Activated naive CD4-positive, alpha-beta T cell treated with anti-CD3 and anti-CD28 coated beads, Interleukin-2, amount 10 ng/mL, durations not matched to agents 7 days and 5 days (primary cell): ENCODE measurements at places on chromosomes 13 and 19.

DNA sequence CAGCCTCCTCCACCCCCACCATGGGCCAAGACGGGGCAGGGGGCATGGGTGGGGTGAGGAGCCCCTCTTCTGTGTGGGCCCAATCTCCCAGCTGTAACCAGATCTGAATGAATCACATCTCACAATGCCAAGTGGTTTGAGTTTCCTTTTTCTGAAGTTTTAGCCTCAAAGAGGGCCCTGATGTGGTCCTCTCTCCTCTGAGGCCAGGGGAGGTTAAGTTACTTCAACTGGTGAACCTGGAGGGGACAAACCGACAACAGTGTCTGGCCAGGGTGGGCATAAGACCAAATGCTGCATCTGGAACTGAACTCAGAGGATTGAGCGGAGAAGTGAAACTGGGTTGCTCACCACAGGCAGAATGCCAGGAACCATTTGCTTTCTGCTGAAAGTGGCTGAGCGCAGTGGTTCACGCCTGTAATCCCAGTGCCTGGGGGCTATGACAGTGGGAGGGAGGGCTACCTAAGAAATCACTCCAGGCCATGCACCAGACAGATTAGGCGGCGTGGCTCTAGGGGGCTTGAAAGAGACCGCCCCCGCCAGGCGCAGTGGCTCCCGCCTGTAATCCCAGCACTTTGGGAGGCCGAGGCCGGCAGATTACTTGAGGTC, 15.4 kb upstream of the IRGC start:
- peaks cover 30% of the 10 kb centered on the region for H3K4me1 ChIP-seq
- peak overlapping the region; percentile 74 for H3K4me3 ChIP-seq
- H3K27ac ChIP-seq: peak overlapping the region; percentile 96
- peaks cover 2% of the 10 kb centered on the region for H3K36me3 ChIP-seq
- no peak for DNase-seq

DNA sequence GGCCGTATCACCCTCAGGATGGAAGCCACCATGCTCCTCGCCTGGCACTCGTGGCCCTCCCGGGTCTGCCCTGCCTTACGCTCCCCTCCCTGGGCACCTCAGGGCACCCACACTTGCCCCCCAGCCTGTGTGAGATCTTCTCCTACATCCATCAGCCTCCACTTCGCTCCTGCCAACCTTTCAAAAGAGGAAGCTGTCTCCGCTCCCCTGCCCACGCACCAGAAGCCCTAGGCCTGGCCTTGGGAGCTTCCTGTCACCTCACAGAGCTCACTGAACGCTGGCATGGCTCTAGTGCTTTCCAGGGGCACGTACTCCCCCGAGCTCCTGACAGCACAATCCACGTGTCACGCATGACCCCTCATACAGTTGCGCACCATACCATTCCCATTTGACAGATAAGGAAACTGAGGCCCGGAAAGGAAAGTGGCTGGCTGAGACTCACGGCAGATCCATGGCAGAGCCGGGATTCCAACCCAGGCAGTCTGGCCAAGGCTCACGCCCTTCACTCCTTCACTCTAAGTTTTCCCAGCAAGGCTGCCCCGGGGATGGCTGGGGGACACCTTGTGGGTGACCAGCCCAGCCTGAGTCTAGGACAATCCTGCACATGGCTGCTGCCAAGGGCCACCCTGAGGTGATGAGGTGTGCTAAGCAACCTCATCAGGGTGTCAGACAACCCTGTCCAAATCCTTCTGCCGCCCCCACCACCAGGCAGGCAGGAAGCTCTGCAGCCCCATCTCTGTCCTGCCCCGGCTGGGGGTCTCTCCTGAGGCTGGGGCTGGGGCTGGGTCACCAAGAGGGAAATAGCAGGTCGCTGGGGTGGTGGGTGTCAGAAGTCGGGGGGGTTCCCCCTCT, 19.3 kb downstream of the PPP1R12C start:
- H3K4me3 ChIP-seq: no peak overlapping the region
- H3K27ac ChIP-seq: no peak overlapping the region
- H3K4me1 ChIP-seq: no peaks in the 10 kb centered on the region
- no peak for DNase-seq

- H3K36me3 ChIP-seq: no peaks in the 10 kb centered on the region
- peaks cover 4% of the 10 kb centered on the region for H3K27me3 ChIP-seq
- H3K27ac ChIP-seq: no peak overlapping the region
- H3K4me3 ChIP-seq: no peak overlapping the region
- DNase-seq: no peak
- no peaks in the 10 kb centered on the region for H3K4me1 ChIP-seq
These were observed 77.3 kb downstream of the MZT1 start for GRCh38 chr13:72650051-72650700.

GRCh38 chr13:68046903-68047302, 816.8 kb upstream of the PCDH9 start:
- no peaks in the 10 kb centered on the region for H3K4me1 ChIP-seq
- no peak overlapping the region for H3K27ac ChIP-seq
- no peaks in the 10 kb centered on the region for H3K36me3 ChIP-seq
- no peak for DNase-seq
- H3K27me3 ChIP-seq: no peaks in the 10 kb centered on the region

DNA sequence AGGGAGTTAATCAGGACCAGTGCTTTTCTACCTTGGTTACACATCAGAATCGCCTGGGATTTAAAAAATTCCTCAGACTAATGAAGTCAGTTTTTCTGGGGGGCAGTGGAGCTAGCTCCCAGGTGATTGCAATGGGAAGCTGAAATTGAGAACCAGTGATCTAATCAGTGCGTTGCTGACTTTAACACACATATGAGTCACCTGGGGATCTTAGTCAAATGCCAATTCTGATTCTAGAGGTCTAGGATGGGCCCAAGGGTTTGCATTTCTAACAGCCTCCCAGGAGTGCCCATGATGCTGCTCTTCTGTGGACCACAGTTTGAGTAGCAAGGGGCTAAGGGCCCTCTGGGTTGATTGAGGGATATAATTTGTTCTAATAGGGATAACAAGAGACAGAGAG, 54.5 kb downstream of the KL start:
- H3K4me3 ChIP-seq: no peak overlapping the region
- H3K36me3 ChIP-seq: no peaks in the 10 kb centered on the region
- no peaks in the 10 kb centered on the region for H3K4me1 ChIP-seq
- no peak overlapping the region for H3K27ac ChIP-seq
- H3K27me3 ChIP-seq: peaks cover 3% of the 10 kb centered on the region

DNA sequence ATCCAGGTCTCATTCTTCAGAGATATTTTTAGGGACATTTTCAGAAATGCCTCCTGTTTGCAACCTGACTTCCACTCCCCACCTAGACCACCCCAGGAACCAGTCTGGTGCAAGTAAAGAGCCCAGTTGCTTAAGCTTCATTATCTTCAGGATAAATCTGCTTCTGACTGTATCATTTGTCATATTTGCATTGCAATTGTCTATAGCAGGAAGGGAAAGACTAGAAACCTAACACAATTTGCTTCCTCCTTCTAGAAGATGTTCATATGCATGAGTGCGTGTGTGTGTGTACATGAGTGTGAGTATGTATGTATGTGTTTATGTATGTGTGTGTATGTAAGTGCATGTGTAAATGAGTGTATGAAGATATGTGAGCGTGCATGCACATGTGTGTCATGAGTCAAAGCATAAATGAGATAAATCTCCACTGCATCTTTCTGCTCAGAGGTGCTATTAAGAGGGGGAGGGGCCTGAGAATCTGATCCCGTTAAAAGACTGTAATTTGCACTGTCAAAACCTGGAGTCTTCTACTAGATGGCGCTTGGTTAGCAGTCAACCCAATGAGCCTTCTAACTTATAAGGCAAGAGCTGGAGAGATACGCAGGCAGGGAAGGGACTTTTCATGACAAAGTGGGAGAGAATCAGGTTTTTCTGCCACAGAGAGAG, 178.8 kb upstream of the KL start:
- peaks cover 9% of the 10 kb centered on the region for H3K36me3 ChIP-seq
- H3K4me1 ChIP-seq: peaks cover 29% of the 10 kb centered on the region
- DNase-seq: no peak
- H3K4me3 ChIP-seq: no peak overlapping the region

GRCh38 chr19:5152013-5152763, 183.3 kb downstream of the KDM4B start:
- no peak overlapping the region for H3K27ac ChIP-seq
- H3K4me1 ChIP-seq: no peaks in the 10 kb centered on the region
- no peaks in the 10 kb centered on the region for H3K27me3 ChIP-seq
- no peak for DNase-seq
- no peak overlapping the region for H3K4me3 ChIP-seq
- peaks cover 4% of the 10 kb centered on the region for H3K36me3 ChIP-seq

- H3K27ac ChIP-seq: no peak overlapping the region
- H3K4me1 ChIP-seq: no peaks in the 10 kb centered on the region
- no peak overlapping the region for H3K4me3 ChIP-seq
These were observed 115.4 kb downstream of the ITGBL1 start for GRCh38 chr13:101567841-101568240.

DNA sequence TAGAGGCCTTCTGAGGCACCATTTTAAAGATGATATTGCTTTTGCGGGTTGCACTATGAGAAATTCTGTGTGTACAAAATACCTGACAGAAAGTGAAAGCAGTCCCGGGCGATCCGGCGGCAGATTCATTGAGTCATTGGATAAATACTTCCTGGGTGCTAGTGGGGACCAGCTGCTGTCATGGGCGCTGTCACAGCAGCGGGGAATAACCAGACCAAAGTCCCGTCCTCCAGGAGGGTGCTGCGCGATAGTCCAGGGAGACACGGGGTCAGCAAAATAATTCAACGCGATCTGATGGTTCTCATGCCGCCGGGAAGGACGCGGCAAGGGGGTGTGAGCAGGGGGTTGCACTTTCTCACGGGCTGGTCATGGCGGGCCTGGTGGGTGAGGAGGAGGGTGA, 13.5 kb downstream of the ZFR2 start:
- H3K36me3 ChIP-seq: no peaks in the 10 kb centered on the region
- DNase-seq: no peak
- H3K27ac ChIP-seq: no peak overlapping the region
- no peaks in the 10 kb centered on the region for H3K4me1 ChIP-seq
- H3K27me3 ChIP-seq: no peaks in the 10 kb centered on the region

DNA sequence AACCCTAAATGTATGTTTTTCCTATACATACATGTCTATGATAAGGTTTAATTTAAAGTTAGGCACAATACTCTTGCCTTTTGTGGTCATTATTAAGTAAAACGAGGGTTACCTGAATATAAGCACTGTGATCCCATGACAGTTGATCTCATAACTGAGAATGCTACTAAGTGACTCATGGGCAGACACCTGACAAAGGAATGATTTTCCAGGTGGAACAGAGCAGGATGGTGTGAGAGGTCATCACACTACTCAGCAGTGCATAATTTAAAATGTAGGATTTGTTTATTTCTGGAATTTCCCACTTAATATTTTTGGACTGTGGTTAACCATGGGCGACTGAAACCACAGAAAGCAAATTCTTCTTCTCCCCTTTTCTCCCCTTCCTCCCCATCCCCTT, 178.9 kb downstream of the UGGT2 start:
- H3K27me3 ChIP-seq: no peaks in the 10 kb centered on the region
- H3K36me3 ChIP-seq: no peaks in the 10 kb centered on the region
- DNase-seq: no peak
- H3K4me1 ChIP-seq: no peaks in the 10 kb centered on the region

- peaks cover 17% of the 10 kb centered on the region for H3K27me3 ChIP-seq
- H3K4me3 ChIP-seq: peak overlapping the region; percentile 87
- peaks cover 25% of the 10 kb centered on the region for H3K4me1 ChIP-seq
- H3K36me3 ChIP-seq: peaks cover 22% of the 10 kb centered on the region
- no peak overlapping the region for H3K27ac ChIP-seq
These were observed 1.5 kb downstream of the SIN3B start for GRCh38 chr19:16830679-16831078.

- H3K4me3 ChIP-seq: no peak overlapping the region
- no peaks in the 10 kb centered on the region for H3K36me3 ChIP-seq
- no peaks in the 10 kb centered on the region for H3K4me1 ChIP-seq
- peaks cover 20% of the 10 kb centered on the region for H3K27me3 ChIP-seq
- no peak overlapping the region for H3K27ac ChIP-seq
These were observed 15.3 kb upstream of the B3GLCT start for GRCh38 chr13:31184451-31184850.

DNA sequence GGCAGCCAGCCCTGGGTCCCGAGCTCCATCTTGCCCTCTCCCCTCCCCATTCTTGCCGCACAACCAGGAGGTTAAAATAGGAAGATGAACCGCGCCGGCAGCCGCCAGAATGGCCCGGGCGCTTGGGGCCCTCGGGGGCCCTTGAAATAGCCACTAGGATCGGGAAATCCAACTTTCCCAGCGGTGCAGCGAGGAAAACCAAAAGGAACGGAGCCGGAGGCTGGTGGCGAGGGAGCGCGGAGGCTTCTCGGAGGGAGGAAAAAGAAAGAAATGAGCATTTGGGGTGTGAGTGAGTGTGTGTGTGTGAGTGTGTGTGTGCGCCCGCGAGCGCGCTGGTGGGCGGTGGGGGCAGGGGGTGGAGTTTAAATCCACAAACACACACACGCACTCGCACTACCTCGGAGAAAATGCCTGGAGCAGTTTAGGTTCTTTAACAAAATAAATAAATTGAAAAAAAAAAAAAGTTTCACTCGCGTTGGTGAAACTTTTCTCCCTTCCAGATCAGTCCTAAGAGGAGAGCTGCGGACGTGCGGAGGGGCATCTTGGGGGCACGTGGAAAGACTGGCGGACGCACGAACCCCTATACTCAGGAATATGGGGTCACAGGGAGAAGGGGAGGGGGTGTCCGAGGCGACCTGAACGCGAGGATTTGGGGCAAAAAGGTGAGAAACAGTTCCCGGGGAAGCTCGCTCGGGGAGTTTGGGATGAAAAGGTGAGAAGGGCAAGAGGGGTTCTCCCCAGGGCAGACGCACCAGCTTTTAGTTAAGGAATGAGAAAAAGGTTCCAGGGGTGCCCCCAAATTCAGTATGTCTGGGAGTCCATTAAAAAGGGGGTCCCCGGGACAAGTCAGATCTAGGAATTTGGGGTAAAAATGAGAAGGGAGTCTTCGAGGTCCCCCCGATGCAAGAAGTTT, 1.3 kb downstream of the RFX2 start:
- peak; percentile 65 for DNase-seq
- peak overlapping the region; percentile 83 for H3K4me3 ChIP-seq
- H3K4me1 ChIP-seq: peaks cover 29% of the 10 kb centered on the region
- H3K27ac ChIP-seq: no peak overlapping the region
- H3K36me3 ChIP-seq: peaks cover 2% of the 10 kb centered on the region

GRCh38 chr19:46839752-46840497, 10.7 kb downstream of the AP2S1 start:
- DNase-seq: no peak
- peaks cover 25% of the 10 kb centered on the region for H3K36me3 ChIP-seq
- H3K27me3 ChIP-seq: no peaks in the 10 kb centered on the region
- H3K4me3 ChIP-seq: no peak overlapping the region

- no peaks in the 10 kb centered on the region for H3K27me3 ChIP-seq
- no peak overlapping the region for H3K4me3 ChIP-seq
- no peak for DNase-seq
- no peaks in the 10 kb centered on the region for H3K4me1 ChIP-seq
These were observed 18.2 kb upstream of the RNF113B start for GRCh38 chr13:98195054-98195791.

DNA sequence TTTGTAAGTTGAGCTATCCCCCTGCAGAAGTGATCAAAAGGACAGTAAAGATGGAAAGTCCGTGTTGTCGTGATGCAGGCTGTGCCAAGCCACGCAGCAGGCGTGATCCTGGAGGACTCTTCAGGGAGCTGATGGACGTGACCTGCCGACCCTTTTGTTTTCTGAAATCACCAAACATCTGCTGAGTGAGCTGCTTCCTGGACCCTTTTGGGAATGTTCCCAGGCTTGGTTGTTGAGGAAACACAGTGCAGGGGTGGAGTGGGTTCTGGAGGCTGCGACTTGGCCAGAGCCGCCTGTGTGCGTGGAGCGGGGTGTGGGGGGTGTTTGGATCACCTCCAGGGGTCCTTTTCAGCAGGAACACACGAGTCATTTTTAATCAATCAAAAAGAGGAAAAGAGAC, 15.4 kb upstream of the CPAMD8 start:
- DNase-seq: no peak
- no peaks in the 10 kb centered on the region for H3K36me3 ChIP-seq
- no peak overlapping the region for H3K27ac ChIP-seq
- H3K27me3 ChIP-seq: peaks cover 18% of the 10 kb centered on the region
- no peak overlapping the region for H3K4me3 ChIP-seq
